ENCODE measurements at places on chromosomes 13 and 19.
A peak's percentile ranks its signal among the peaks of the same experiment; 100 is the strongest.

- DNase-seq = no peak
Observed at GRCh38 chr19:38728752-38729541, 15.3 kb downstream of the CAPN12 start.

- DNase-seq = no peak
Observed at GRCh38 chr13:22107549-22107948, 436.7 kb downstream of the FGF9 start.

DNA sequence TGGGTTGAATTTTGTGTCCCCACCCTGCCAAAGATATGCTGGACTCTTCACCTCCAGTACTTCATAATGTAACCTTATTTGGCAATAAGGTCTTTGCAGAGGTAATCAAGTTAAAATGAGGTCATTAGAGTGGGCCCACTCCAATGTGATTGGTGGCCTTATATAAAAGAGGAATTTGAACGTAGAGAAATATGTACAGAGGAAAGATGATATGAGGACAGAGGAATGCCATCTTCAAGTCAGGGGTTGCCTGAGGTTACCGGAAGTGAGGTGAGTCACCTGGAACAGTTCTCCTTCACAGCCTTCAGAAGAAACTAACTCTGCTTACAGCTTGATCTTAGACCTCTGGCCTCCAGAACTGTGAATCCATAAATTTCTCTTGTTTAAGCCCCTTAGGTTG is 69.9 kb downstream of the GPC5 start:
- DNase-seq = no peak

DNA sequence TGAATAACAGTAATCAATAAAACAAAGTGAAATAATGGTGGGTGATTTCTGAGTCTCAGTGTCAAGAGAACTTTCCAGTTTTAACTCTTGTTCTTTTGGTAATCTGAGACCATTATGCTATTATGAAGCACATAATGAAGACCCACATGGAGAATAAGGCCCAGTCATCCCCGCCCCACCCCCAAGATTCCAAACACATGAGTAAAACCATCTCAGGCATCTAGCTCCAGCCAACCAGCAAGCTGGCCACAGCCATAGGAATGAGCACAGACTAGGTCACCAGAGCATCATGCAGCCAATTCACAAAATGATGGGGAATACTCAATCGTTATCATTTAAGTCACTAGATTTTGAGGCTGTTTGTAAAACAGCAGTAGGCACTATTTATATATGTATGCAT is 1769.0 kb upstream of the PCDH20 start:
- DNase-seq = no peak

GRCh38 chr13:35470671-35471661 is 5.5 kb downstream of the MAB21L1 start:
- DNase-seq = no peak

GRCh38 chr19:57850553-57851017 is 926 bp downstream of the ZNF587 start:
- no peak for DNase-seq

DNA sequence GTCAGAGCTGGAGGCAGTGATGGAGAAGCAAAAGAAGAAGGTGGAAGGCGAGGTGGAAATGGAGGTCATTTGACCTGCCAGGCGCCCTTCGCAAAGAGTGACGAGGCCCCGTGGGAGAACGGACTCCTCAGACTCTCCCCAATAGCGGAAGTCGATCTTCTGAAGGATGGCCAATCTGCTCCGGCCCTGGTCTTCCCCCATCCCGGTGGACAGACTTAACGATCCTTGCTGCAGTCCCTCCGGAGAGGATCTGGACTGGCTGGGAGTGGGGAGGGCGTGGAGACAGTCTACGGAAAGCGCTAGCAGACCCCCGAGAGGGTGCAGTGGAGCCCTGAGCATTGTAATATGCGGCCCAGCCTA is 11.9 kb downstream of the EPS8L1 start:
- no peak for DNase-seq

DNA sequence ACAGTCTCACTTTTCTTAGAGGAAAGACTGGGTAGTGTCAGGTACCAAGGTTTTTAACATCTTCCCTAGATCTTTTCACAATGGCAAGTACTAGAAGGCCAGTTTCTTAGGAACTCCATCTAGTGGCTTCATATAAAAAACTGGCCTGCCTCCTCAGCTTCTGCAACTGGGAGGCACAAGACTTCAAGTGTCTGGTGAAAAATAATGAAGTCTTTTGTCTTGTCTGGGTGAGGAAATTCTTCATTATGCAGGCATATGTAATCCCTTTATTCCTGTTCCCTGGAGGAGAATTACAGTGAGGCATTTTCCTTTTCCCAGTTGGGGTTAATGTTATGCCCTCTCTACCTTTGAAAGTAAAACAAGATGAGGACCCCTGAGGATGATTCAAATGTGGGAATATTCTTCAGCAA is 300.5 kb downstream of the NALCN start:
- DNase-seq = no peak

- DNase-seq = no peak
Observed at GRCh38 chr19:13211426-13212308, 61.5 kb downstream of the IER2 start.

- DNase-seq = no peak
Observed at GRCh38 chr13:77019756-77020155, 7.2 kb downstream of the FBXL3 start.

DNA sequence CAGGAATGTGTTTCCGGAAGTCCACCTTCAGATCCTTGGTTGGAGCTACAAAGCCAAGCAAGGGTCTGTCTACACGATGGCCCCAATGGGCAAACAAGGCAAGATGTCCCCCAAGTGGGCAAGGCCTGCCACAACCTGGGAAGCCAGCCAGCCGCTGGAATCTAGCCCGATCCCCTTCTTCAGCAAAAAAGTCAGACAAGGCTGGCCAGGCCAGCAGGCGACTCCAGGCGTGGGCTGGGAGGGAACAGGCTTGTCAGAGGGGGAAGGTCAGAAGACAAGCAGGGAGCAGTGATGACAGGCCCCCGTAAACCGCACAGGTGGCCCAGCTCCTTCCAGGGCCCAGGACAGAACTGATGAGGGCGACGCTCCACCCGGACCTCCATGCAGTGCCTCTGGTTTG is 69.7 kb upstream of the WASF3 start:
- DNase-seq = no peak

GRCh38 chr19:47408156-47408938 is 11.0 kb downstream of the MEIS3 start:
- no peak for DNase-seq

DNA sequence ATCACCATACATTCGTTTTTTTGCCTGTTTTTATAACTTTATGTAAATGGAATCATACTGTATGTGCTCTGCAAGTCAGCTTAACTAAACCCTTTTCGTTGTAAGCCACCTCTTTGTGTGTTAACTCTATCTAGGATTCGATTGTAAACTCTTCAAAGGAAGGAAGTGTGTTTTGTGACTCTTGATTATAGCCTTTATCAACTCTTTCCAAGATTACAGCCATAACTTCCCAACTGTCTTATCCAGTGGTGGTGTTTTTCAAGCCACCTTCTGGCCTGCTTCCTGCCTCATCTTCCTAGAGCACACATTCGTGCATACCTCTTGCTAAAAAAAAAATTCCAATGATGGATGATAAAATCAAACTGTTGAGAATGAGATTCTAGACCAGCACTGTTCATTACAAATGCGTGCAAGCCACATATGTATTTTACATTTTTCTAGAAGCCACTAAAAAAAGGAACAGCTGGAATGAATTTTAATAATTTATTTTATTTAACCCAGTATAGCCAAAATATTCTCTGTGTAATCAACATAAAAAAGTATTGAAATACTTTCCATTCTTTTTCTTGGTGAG is 12.0 kb upstream of the FBXL3 start:
- no peak for DNase-seq

GRCh38 chr19:31152906-31153305 is 196.3 kb downstream of the TSHZ3 start:
- DNase-seq = no peak

GRCh38 chr19:5738423-5738822 is 18.0 kb downstream of the CATSPERD start:
- no peak for DNase-seq

DNA sequence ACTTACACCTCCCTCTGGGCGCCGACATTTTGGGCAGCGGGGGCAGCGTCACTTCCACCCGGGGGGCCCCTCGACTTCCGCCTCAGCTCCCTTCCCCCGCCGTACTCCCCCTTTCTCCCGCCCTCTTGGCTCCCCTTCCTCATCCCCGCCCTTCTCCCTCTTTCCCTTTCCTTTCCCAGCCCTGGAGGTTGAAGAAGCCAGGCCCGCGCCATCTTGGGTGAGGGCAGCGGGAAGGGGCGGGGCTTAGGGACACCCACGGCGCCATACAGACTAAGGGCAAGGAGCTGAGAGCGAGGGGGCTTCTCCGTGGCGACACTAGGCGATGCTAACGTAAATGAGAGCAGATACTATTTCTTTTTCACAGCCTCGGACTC is at the start of gene FIZ1:
TSS of gene FIZ1 (minus strand) at position 50 of the 374 bp plus-strand sequence. CDS start 1,652 bp downstream, outside the sequence.
- peak; percentile 96 for DNase-seq

GRCh38 chr19:35023428-35023827 is 6.8 kb upstream of the SCN1B start:
- no peak for DNase-seq

- no peak for DNase-seq
Observed at GRCh38 chr13:37139356-37139755, 33.9 kb upstream of the CSNK1A1L start.

- no peak for DNase-seq
Observed at GRCh38 chr19:51294211-51294976, 17.1 kb upstream of the IGLON5 start.

DNA sequence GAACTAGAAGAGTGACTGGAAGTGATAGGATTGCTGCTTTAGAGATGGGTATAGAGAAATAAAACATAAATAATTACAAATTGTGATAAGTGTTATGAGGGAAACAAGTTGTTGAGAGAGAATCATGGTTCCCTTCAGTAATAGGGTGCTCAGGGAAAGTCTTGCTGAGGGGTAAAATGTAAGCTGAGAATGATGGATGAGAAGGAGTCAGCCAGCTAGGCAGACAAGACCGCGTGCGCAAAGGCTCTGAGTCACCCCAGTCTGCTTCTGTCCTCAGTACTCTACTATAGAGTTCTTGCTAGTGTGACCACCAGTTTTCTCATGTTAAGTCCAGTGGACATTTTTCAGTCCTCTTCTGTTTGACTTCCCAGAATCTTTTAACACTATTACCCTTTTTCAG is 39.5 kb downstream of the PCCA start:
- DNase-seq = no peak

DNA sequence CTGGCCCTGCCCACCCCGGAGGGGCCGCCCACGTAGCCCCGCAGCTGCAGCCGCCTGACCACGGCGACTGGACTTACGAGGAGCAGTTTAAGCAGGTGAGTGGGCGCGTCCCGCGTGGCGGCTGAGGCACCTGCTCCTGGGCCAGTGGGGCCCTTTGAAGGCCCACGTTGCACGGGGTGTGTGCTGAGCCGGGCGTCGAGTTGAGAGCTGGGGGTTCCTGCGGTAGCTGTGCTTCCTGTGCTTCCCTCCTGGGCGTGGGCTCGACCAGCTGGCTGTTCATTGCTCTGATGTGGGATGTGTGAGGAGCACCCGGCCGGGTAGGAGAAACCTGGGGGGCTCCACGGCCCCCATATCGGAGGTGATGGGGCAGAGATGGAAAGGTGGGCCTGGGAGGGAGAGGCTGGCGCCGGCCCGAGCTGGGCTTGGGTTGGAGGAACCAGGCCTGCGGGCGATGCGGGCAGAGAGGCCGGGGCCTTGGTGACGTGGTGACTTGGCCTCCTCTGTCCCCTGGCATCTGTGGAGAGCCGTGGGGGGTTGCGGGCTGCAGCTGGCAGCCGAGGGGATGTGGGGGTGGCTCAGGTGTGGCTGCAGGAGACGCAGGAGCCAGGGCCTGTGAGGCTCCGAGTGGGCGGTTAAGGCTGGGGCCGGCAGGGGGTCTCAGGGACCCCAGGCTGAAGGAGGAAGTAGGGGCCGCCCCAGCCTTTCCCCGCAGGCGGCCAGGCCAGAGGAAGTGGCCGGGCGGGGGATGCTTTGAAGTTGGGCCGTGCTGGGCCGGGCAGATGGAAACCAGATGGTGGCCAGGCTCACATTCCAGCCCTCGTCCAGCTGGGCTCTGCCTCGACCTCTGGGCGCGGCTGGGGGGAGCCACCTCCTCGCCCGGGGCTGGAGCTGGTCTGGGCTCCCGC is 7.1 kb downstream of the ARID3A start:
- peak; percentile 34 for DNase-seq

DNA sequence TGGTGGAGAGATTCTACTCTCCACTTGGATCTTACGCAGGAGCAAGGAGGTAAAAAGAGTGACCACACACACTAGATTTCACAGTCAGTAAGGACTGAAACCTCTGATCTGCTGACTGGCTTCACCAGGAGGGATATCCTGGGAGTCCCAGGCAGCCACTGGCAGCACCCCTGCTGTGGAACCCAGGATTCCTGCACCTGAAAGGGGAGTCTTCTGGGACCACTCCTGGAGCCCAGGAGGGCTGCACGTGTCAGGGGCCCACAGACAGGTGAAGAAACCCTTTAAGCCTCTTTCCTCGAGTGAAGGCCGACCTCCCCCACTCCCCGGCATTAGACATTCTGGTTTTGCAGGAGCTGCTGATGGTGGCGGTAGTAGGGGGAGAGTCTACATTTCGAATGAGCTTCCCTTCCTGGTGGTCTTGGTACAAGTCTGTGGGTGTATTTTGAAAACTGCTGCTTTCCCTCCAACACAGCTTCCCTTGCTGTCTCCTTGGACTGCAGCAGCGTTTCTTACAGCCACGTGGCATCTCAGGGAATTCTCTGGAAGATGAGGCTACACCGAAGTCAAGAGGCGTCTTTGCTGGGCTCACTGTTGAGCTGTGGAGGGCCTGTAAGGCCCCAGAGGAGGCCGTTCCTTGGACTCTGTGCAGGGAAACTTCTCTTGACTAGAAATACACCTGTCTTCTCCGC is 62.6 kb downstream of the ALOX5AP start:
- no peak for DNase-seq

- no peak for DNase-seq
Observed at GRCh38 chr13:110361365-110361911, 54.4 kb downstream of the COL4A2 start.

GRCh38 chr13:21625366-21625765 is 21.4 kb upstream of the MICU2 start:
- DNase-seq = no peak

GRCh38 chr13:48923376-48923775 is 52.3 kb upstream of the FNDC3A start:
- no peak for DNase-seq

All from activated CD4-positive, alpha-beta T cell treated with anti-CD3 and anti-CD28 coated beads, Interleukin-2, amount 50 U/mL, for 4 hours (primary cell).